ENCODE measurements at places on chromosomes 16 and 17.

- H3K4me1 ChIP-seq: no peaks in the 10 kb centered on the region
- no peak overlapping the region for H3K27ac ChIP-seq
- no peak for DNase-seq
- H3K36me3 ChIP-seq: no peaks in the 10 kb centered on the region
- H3K4me3 ChIP-seq: no peak overlapping the region
Measured at GRCh38 chr17:15180121-15180561, 85.0 kb downstream of the PMP22 start.

DNA sequence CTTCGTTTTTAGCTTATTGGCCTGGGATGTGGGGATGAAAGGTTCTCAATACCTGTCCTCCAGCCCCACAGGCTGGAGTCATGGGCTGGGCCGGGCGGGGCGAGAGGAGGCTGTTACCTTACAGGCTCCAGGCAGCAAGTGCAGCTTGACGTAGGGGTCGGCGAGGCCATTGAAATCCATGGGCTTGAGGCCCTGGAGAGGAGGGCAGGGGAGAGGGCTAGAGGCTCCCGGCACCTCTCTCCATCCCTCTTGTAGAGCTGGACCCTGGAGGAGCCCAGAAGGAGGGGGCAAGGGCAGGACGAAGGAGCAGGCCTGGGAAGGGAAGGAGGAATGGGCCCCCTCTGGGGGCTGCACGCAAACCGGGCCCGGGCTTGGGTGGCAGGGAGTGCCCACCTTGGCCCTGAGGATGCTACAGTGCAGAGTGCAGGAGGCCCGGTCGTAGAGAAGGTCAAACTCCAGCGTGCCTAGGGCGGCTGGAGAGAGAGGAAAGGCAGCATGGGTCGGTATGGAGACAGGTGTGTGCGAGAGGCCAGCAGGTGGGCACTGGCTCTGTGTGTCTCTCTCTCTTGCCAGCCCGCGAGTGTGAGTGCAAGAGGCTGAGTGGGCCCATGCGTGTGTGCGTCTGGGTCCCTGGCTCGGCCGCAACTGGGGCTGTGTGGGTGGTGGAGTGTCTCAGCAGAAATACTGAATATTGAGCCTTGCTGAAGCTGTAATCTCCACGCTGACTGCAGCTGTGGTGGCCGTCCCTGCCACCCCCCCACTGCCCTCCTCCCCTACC, 1.6 kb downstream of the DOC2A start:
- peak overlapping the region; percentile 38 for H3K4me3 ChIP-seq
- H3K27me3 ChIP-seq: peaks cover 45% of the 10 kb centered on the region
- H3K27ac ChIP-seq: no peak overlapping the region
- peaks cover 7% of the 10 kb centered on the region for H3K36me3 ChIP-seq
- DNase-seq: no peak
- peaks cover 13% of the 10 kb centered on the region for H3K4me1 ChIP-seq

GRCh38 chr16:79468121-79468552, 132.4 kb downstream of the MAF start:
- no peak overlapping the region for H3K27ac ChIP-seq
- H3K4me3 ChIP-seq: no peak overlapping the region
- H3K36me3 ChIP-seq: peaks cover 3% of the 10 kb centered on the region
- H3K4me1 ChIP-seq: no peaks in the 10 kb centered on the region
- no peak for DNase-seq

GRCh38 chr17:6547336-6547735, 9.0 kb downstream of the PITPNM3 start:
- no peak overlapping the region for H3K27ac ChIP-seq
- no peaks in the 10 kb centered on the region for H3K36me3 ChIP-seq
- no peak for DNase-seq
- no peaks in the 10 kb centered on the region for H3K27me3 ChIP-seq

- peak overlapping the region; percentile 87 for H3K4me3 ChIP-seq
- H3K27me3 ChIP-seq: no peaks in the 10 kb centered on the region
- DNase-seq: no peak
Measured at GRCh38 chr16:70378869-70379493, 32.3 kb downstream of the DDX19A start.

DNA sequence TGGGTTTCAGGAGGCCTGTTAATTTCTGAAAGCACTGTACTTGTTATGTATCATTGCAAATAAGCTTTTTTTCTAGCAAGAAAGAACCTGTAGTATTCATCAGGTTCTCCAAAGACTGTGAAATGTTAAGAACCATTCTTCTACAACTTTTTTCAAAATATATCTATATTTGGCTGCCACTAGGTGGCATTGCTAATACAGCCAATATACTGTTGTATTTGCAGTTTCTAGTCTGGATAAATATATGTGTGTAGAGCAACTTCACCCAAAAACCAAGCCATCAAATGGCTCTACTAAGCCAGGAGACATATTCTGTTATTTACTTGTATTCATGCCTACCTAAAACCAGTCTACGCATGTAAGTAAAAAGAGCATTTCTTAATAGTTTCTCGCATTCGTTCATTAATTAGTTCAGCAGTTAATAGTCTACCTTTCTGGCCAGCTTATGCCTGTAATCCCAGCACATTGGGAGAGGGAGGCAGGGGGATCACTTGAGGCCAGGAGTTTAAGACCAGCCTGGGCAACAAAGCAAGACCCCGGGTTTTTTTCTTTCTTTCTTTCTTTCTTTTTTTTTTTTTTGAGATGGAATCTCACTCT, 39.5 kb downstream of the VMP1 start:
- no peak overlapping the region for H3K27ac ChIP-seq
- DNase-seq: no peak
- no peaks in the 10 kb centered on the region for H3K36me3 ChIP-seq
- H3K4me3 ChIP-seq: no peak overlapping the region
- H3K4me1 ChIP-seq: peaks cover 3% of the 10 kb centered on the region
- H3K27me3 ChIP-seq: no peaks in the 10 kb centered on the region

- H3K27me3 ChIP-seq: no peaks in the 10 kb centered on the region
- H3K27ac ChIP-seq: peak overlapping the region; percentile 24
- peaks cover 42% of the 10 kb centered on the region for H3K36me3 ChIP-seq
- no peak for DNase-seq
- no peak overlapping the region for H3K4me3 ChIP-seq
- H3K4me1 ChIP-seq: peaks cover 15% of the 10 kb centered on the region
Measured at GRCh38 chr17:63579633-63580032, 21.1 kb upstream of the TACO1 start.

DNA sequence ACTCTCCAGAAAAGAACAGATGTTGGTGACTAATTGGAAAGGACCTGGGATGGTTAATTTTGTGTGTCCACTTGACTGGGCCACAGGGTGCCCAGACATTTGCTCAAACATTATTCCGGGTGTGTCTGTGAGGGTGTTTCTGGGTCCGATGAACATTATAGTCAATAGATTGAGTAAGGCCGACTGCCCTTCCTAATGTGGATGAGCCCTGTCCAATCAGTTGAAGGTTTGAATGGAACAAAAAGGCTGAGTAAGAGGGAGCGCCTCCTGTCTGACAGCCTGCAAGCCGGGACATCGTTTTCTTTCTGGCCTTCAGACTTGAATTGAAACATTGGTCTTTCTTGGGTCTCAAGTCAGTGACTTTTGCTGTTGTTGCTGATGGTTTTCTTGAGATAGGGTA, 22.8 kb upstream of the ITPRIPL2 start:
- H3K4me1 ChIP-seq: peaks cover 10% of the 10 kb centered on the region
- no peaks in the 10 kb centered on the region for H3K36me3 ChIP-seq
- no peak for DNase-seq
- H3K4me3 ChIP-seq: no peak overlapping the region
- H3K27me3 ChIP-seq: peaks cover 5% of the 10 kb centered on the region
- H3K27ac ChIP-seq: no peak overlapping the region

- peaks cover 25% of the 10 kb centered on the region for H3K36me3 ChIP-seq
- H3K4me1 ChIP-seq: peaks cover 1% of the 10 kb centered on the region
- DNase-seq: no peak
- no peak overlapping the region for H3K4me3 ChIP-seq
- H3K27ac ChIP-seq: no peak overlapping the region
- no peaks in the 10 kb centered on the region for H3K27me3 ChIP-seq
Measured at GRCh38 chr17:2237521-2237921, 66.1 kb downstream of the SMG6 start.

DNA sequence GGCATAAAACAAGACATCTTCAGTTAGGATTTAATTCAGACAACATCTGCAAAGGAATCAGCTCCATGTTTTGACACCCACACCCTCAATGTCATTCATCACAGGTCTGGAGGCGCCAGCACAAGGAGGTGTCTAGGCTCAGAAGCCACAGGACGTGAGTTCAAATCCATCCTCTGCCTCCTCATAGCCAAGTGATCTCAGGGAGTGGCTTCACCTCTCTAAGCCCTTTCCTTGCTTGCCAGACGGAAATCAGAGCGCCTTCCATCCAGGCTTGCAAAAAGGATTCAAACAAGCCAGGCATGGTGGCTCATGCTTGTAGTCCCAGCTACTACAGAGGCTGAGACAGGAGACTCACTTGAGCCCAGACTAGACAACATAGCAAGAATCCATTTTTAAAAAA, 84.6 kb downstream of the GSG1L start:
- H3K4me1 ChIP-seq: no peaks in the 10 kb centered on the region
- peaks cover 58% of the 10 kb centered on the region for H3K27me3 ChIP-seq
- no peak overlapping the region for H3K27ac ChIP-seq
- H3K36me3 ChIP-seq: no peaks in the 10 kb centered on the region
- no peak overlapping the region for H3K4me3 ChIP-seq

- no peaks in the 10 kb centered on the region for H3K36me3 ChIP-seq
- no peaks in the 10 kb centered on the region for H3K4me1 ChIP-seq
- no peak overlapping the region for H3K27ac ChIP-seq
- no peak overlapping the region for H3K4me3 ChIP-seq
- no peak for DNase-seq
- H3K27me3 ChIP-seq: no peaks in the 10 kb centered on the region
Measured at GRCh38 chr17:51147650-51148049, 5.7 kb upstream of the NME1 start.

- no peaks in the 10 kb centered on the region for H3K36me3 ChIP-seq
- no peak overlapping the region for H3K27ac ChIP-seq
- no peaks in the 10 kb centered on the region for H3K27me3 ChIP-seq
- no peak overlapping the region for H3K4me3 ChIP-seq
- no peaks in the 10 kb centered on the region for H3K4me1 ChIP-seq
Measured at GRCh38 chr17:54754560-54754959, 146.1 kb upstream of the TOM1L1 start.

GRCh38 chr17:76090517-76091129, 11.6 kb downstream of the ZACN start:
- peaks cover 49% of the 10 kb centered on the region for H3K36me3 ChIP-seq
- H3K4me3 ChIP-seq: no peak overlapping the region
- H3K4me1 ChIP-seq: peaks cover under 1% of the 10 kb centered on the region
- peak overlapping the region; percentile 46 for H3K27ac ChIP-seq

- DNase-seq: no peak
- peaks cover 18% of the 10 kb centered on the region for H3K4me1 ChIP-seq
- H3K27ac ChIP-seq: no peak overlapping the region
- H3K36me3 ChIP-seq: peaks cover 12% of the 10 kb centered on the region
- no peaks in the 10 kb centered on the region for H3K27me3 ChIP-seq
Measured at GRCh38 chr16:69767459-69768229, 5.5 kb downstream of the WWP2 start.

- H3K27me3 ChIP-seq: peaks cover 2% of the 10 kb centered on the region
- H3K4me1 ChIP-seq: no peaks in the 10 kb centered on the region
- no peak for DNase-seq
- no peak overlapping the region for H3K27ac ChIP-seq
Measured at GRCh38 chr17:56867948-56868376, 34.0 kb downstream of the DGKE start.

GRCh38 chr17:50339381-50339780, 6.5 kb upstream of the XYLT2 start:
- no peaks in the 10 kb centered on the region for H3K27me3 ChIP-seq
- H3K27ac ChIP-seq: no peak overlapping the region
- DNase-seq: no peak
- no peak overlapping the region for H3K4me3 ChIP-seq
- no peaks in the 10 kb centered on the region for H3K36me3 ChIP-seq

GRCh38 chr16:72442385-72443158, 270.6 kb upstream of the PMFBP1 start:
- H3K4me1 ChIP-seq: no peaks in the 10 kb centered on the region
- H3K4me3 ChIP-seq: no peak overlapping the region
- no peak overlapping the region for H3K27ac ChIP-seq
- H3K36me3 ChIP-seq: no peaks in the 10 kb centered on the region

DNA sequence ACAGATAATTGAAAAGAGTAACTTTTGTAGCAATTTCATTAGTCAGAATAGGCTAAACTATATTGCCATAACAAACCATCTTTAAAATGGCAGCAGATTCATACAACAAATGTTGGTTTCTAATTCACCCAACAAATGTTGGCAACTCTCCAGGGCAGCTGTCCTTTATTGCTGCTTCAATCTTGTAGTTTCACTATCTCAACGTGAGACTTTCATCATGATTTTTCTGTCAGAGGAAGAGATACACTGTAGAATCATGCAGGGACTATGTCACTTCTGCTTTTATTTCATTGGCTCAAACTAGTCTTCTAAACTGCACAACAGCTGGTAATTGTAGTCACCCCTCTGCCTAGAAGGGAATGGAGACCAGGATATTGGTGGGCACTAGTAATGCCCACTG, 174.2 kb downstream of the TANC2 start:
- no peaks in the 10 kb centered on the region for H3K27me3 ChIP-seq
- H3K4me1 ChIP-seq: peaks cover 3% of the 10 kb centered on the region
- DNase-seq: no peak
- H3K27ac ChIP-seq: no peak overlapping the region

- no peak overlapping the region for H3K27ac ChIP-seq
- H3K36me3 ChIP-seq: no peaks in the 10 kb centered on the region
- H3K4me1 ChIP-seq: no peaks in the 10 kb centered on the region
- H3K27me3 ChIP-seq: no peaks in the 10 kb centered on the region
Measured at GRCh38 chr16:29761882-29762281, 16.1 kb upstream of the C16orf54 start.

DNA sequence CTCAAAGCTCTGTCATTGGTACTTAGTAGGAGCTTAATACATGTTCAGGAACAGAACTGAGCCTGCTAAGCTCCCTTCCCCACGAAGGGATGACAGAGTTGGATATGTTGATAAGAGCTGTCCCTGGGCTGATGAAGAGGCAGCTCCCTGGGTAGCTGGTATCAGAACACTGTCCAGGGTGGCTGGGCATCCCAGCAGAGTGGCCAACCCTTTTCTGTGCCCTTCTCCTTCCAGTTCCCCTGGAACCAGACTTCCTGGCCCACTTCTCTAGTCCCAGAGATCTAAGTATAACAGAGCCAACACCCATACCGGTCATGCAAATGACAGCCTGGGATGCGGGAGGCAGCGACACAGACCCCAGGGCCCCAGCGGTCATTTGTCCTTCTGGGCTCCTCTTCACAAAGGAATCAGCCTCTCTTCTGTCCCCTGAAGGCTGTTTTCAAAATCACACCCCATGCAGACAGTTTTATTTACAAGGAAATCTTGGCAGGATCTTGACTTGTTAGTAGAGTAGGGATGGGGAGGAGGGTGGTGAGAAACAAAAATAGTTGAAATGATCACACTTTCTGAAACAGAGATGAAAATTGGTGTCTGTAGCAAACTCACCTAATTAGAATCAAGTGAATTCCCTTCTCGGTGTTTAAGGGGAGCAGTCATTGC, 1.4 kb upstream of the RHBDL3 start:
- peaks cover 43% of the 10 kb centered on the region for H3K27me3 ChIP-seq
- H3K4me3 ChIP-seq: peak overlapping the region; percentile 77
- DNase-seq: no peak
- H3K4me1 ChIP-seq: peaks cover 19% of the 10 kb centered on the region

GRCh38 chr16:28982949-28983348, 1.9 kb upstream of the LAT start:
- H3K27me3 ChIP-seq: no peaks in the 10 kb centered on the region
- H3K36me3 ChIP-seq: peaks cover 42% of the 10 kb centered on the region
- no peak for DNase-seq
- no peak overlapping the region for H3K4me3 ChIP-seq
- peak overlapping the region; percentile 97 for H3K27ac ChIP-seq

- H3K4me3 ChIP-seq: no peak overlapping the region
- no peak for DNase-seq
- H3K27ac ChIP-seq: no peak overlapping the region
- H3K27me3 ChIP-seq: peaks cover 9% of the 10 kb centered on the region
Measured at GRCh38 chr16:66930189-66930588, 4.0 kb downstream of the CIAO2B start.

Measured in effector memory CD8-positive, alpha-beta T cell (primary cell).